NAMALWA (cell line): ENCODE measurements at places on chromosomes 3 and 15.

- DNase-seq, result no peak
Measured at GRCh38 chr15:71393383-71393782, 278.1 kb downstream of the THSD4 start.

DNA sequence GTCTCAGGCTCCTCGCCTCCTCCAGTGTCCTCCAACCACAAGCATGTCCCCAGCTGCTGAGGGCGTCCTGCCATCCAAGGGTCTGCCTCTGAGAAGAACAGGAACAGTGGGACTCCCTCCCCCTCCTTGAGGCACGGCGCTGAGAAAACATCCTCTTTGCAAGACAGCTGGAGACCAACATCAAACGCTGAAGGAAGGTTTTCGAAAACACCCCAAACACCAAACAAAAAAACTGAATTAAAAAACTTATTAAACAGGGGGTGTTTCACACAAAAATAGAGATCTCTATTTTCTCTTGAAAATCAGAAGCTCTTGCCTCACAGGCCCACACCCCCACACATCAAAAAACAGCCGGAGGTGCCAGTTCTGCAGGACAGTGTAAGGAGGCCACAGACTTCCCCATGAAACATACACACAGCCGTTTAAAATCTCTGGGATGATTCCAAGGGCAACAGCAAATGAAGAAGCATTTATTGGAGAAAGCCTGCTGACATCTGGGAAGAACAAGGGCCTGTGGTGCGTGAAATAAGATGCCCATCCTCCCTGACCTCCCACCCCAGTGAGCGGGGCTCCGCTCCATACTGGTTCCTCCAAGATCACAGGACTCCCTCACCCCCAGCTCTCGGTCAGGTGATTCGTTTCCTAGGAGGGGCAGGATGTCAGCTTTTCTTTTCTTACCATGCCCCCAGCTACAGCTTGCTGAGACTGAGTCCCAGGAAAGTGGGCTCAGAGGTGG lies 71.3 kb downstream of the NUP210 start:
- DNase-seq, result no peak

- no peak for DNase-seq
Measured at GRCh38 chr15:35448294-35448693, 97.7 kb downstream of the DPH6 start.

- DNase-seq, result no peak
Measured at GRCh38 chr3:55159016-55159415, 231.2 kb upstream of the LRTM1 start.

GRCh38 chr3:39278616-39278935 lies 1.3 kb downstream of the CX3CR1 start:
- DNase-seq, result no peak

DNA sequence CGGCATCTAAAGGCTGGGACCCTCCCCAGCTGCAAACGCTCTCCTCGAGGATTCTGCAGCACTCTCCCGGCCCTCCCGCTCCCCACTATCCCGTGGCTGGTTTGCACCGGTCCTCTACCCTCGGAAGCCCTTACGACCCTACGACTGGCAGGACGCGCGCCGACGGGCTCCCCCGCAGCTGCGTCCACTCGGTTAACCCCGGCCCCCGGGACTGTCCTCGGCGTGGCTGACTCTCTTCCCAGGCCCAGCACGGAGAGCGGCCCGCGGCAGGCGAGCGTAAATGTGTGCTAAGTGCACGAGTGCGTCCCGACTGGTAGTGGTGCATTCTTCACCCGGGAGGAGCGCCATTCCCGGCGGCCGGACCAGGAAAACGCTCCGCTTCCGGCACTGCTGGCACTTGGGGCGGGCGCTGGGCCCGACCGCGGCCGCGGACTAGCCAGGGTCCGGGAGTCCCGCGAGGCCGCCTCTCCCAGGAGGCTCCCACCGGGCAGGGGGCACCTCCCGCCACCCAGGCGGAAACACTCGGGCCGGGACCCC lies 508 bp downstream of the GORASP1 start:
- no peak for DNase-seq

DNA sequence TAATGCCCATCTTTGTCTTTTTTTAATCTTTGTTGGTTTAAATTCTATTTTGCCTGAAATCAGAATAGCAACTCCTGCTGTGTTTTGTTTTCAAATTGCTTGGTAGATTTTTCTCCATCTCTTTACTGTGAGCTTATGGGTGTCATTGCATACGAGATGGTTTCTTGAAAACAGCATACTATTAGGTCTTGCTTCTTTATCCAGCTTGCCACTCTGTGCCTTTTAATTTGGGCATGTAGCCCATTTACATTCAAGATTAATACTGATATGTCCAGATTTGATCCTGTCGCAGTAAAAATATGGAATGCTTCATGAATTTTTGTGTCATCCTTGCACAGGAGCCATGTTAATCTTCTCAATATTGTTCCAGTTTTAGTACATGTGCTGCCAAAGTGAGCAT lies 316.6 kb downstream of the CGGBP1 start:
- DNase-seq, result no peak

DNA sequence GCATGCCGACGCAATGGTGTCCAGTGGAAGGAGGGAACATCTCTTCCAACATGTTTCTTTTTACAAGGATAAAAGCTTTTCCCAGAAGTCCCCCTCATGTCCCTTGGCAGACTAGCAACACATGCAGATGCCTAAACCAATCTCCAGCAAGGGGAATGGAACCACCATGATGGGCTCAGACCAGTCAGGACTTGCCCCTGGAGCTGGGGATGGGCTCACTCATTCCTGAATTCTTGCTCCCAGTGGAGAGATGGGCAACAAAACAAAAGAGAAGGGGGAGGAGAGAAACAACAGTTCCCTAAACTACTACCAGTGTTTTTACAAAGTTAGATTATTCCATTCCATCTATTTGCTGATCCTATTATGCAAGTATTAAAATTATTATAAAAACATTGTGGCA lies 76.8 kb upstream of the OXTR start:
- no peak for DNase-seq

DNA sequence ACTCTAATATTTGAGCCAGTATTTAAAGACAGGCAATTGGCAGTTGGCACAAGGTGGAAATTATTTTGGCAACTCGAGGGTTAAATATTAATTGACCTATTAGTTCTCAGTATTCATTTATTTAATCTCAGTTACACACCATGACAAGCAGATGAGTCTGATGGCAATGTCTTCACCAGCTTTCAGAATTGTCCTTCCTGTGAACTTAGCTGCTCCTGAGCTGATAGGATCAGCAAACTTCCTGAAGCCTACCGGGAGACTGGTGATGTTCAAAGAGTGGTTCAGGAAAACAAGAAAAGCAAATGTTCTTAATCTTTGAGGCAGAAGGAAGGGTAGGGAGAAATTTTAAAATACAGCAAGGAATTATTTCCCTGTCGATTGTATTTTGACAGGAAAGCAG lies 522.2 kb downstream of the SOX2 start:
- DNase-seq, result no peak

DNA sequence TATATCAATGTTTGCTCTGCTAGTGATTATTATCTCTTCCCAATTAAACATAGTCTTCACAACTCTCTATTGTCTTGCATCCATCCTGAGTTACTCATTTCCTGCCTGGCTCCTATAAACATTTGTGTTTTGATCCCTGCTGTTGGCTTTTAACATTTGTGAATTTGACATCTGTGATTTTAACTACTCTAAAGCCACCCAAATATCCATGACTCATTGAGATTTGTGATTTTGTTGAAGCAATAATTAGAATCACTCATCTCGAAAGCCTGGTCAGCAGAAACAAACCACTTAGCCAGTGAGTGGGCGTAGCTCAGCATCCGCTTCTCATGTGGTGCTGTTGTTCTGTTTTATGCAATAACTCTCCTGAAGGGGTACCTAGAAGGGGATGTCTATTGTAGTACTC lies 174.3 kb upstream of the ZBTB20 start:
- DNase-seq, result no peak
